ENCODE measurements at places on chromosomes 5 and 9.
A peak's percentile ranks its signal among the peaks of the same experiment; 100 is the strongest.

DNA sequence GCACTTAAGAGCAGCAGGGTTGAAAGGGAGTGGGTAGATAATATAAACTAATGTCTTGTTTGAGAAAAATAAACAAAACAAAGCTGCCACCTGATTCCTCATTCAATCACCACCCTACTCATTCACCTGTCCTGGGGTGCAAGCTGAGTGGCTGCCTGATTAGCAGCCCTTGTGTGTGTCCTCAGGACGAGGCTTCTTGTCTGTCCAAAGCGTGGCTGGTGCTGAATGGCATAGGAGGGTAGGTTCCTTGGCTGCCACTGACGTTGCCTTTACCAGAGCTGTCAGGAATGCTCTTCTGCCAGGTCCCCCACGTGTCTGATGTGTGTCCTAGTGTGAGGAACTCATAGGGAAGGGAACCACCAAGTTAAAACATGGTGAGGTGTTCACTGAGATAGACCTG lies 146.6 kb upstream of the SLC24A2 start:
- no peak for DNase-seq

GRCh38 chr5:17105744-17106418 lies 111.5 kb upstream of the BASP1 start:
- peak; percentile 50 for DNase-seq

DNA sequence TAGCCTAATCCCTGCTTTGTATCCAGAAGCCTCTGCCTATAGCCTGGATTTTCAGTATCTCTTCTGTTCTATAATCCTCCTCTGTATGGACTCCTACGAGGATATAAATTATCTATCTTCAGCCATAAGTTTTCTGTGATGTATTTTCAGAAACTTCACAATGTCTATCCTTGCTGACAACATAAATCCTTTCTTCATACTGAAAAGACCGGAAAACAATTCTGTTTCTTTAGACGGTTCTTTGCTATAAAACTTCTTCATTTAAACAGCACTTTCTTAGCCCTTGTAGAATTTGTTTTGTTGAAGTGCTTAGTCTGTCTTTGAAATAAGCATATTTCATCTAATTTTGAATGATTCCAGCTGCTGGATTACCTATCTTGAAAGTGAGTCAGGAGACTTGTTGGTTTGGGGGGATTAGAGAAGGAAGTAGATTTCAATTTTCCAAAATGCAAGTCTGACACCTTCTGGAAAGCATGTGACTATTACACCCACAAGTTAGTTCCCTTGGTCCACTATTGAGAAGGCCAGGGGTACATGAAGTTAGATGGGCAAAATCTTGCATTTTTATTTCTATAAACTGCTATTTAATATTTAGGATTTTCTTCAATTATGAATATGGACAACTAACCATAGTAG lies 96.3 kb upstream of the RANBP3L start:
- DNase-seq: peak; percentile 42

GRCh38 chr9:130143279-130143893 lies 28.8 kb upstream of the NCS1 start:
- no peak for DNase-seq

GRCh38 chr5:40834391-40834848 lies 602 bp downstream of the RPL37 start:
- DNase-seq: no peak

DNA sequence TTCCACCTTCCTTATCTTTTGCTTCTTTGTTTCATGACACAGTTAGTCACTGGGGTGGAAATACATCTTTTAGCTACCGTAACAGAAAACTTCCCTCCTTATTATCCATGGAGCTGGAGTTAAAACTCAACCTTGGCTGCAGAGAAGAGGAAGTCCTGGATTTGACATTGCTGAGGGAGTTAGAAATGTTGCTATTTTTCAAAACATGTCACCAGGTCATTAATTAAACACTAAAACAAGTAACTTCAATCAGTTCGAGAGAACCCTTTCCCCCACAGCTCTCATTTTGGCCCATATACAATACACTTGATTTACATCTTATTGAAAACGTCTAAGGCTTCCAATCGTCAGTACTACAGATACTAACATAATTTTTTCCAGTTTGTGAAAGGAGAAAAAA lies 237.9 kb upstream of the CD180 start:
- no peak for DNase-seq

DNA sequence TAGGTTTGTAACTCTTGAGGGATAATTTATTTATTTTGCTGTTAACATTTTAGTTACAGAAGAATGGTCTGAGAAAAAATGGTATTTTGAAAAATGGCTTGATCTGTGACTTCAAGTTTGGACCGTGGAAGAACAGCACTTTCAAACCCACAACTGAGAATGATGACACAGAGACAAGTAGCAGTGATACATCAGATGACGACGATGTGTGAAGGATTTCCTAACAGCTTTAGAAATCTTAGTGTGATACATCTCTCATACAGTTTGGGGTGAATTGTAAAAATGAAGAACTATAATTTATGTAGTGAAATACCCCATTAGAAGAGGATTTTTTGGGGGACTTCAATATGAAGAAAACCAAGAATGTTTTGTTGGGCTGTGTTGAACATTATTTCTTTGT lies 88.7 kb downstream of the GPBP1 start:
- DNase-seq: no peak

DNA sequence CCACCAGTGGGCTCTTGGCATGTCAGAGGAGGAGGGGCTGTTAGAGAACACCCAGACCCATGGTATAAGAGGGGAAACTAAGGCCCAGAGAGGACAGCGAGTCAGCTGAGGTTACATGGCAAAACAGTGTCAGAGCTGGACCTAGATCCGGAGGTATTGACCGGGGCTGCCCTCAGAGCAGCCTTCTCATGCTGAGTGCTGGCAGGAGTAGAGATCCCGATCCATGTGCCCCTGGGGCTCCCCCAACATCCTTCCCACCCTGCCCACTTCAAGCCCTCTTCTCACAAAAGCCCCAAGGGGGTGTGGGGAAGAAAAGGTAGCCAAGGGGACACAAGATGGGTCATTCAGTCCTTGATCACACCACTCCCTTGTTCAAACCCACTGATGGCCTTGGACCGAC lies 19.9 kb downstream of the CSF1R start:
- no peak for DNase-seq

- no peak for DNase-seq
Observed at GRCh38 chr5:14906628-14907027, 35.0 kb upstream of the ANKH start.

- no peak for DNase-seq
Observed at GRCh38 chr5:140481758-140482157, 65.7 kb upstream of the EIF4EBP3 start.

GRCh38 chr9:128689820-128690683 lies 1.0 kb downstream of the SET start:
- DNase-seq: peak; percentile 36

GRCh38 chr5:58136406-58136805 lies 323.5 kb downstream of the PLK2 start:
- no peak for DNase-seq

DNA sequence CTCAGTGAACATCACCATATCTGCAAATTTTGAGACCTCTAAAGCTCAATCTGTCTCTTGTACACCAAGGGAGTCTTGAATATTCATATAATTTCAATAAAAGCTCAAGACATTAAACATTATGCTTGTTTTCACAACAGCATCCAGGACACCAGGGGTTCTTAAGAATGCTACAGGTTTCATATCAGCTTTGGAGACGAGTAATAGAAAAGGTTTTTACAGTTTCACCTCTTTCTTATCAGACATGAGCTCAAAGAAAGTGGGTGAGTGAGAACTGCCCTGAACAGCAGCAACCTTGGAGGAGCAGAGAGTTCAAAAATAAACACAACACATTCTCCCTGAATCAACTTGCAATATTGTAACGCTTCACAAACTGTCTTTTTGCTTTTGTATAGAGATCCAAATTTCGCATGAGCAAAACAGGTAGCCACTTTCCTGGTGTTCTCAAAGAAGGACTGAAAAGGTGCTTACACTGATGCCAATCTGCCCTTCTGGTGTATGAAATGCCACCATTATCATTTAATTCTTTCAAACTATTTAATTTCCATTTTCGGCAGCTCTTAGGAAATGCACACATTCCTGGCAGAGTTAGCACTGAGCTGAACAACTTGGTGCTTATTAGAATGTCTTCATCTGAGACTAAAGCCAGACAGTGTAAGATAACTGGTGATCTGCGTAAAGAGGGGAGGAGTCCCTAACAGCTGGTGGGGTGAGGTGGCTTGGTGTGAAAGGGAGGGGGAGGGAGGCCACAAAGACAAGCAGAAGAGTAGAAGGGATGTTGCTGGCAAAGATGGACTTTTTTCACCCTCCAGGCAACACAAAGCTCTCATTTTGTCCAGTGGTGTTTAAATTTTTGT lies 535.3 kb downstream of the PDE4D start:
- DNase-seq: no peak

- DNase-seq: no peak
Observed at GRCh38 chr5:93724791-93725190, 16.6 kb downstream of the POU5F2 start.

- DNase-seq: no peak
Observed at GRCh38 chr9:29668732-29669131, 2095.5 kb upstream of the C9orf72 start.

- peak; percentile 80 for DNase-seq
Observed at GRCh38 chr9:37617832-37618231, 25.4 kb upstream of the TOMM5 start.

DNA sequence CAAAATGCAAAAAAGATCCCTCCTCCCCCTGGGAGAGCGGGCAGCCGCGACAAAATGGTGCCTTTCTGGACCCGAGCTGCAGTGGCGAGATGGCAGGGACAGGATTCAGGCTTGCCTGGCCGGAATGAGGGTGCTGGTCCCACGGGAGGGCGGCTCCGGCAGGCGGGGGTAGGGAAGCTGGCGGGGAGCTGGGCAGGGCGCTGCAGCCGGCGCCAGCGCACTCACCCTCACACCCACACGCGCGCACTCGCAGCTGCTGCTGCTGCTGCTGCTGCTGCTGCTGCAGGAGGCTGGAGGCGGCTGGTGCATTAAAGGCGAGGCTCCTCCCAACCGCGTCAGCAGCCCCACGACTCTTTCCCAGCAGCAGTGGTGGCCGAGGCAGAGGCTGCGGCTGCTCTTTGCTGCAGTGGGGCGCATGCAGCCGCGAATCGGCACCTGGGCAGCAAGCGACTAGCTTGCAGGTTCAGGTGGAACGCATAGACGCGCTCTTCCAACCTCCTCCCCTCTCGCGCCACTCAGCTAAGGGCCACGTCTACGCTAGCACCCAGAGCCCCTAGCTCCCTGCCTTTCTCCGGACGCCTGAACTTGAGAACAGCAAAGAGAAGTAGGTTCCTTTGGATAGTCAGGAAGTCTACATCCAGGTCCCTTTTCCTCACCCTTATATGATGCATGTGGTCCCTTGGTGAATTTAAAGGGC lies at the start of gene PPP2R2B:
PPP2R2B (minus strand) TSS at position 282 of the 697 bp plus-strand sequence.
- peak; percentile 55 for DNase-seq

DNA sequence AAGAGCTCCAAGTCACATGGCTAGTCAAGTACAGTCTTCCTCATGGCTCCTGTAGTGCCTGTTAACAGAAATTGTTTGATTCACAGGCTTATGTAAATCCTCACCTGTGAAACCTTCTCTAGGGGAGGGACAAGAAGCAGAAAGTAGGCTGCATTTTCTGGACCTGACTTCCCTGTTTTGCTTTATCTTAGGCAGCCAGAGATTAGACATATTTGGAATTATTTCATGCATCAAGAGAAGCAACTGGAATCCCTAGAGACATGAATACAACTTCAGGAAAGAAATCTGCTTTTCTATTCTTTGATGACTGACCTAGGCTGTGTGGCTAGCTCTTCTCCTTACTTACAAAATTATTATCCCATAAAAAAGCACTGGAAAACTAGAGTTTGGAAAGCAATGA lies 52.3 kb downstream of the CAST start:
- peak; percentile 9 for DNase-seq

DNA sequence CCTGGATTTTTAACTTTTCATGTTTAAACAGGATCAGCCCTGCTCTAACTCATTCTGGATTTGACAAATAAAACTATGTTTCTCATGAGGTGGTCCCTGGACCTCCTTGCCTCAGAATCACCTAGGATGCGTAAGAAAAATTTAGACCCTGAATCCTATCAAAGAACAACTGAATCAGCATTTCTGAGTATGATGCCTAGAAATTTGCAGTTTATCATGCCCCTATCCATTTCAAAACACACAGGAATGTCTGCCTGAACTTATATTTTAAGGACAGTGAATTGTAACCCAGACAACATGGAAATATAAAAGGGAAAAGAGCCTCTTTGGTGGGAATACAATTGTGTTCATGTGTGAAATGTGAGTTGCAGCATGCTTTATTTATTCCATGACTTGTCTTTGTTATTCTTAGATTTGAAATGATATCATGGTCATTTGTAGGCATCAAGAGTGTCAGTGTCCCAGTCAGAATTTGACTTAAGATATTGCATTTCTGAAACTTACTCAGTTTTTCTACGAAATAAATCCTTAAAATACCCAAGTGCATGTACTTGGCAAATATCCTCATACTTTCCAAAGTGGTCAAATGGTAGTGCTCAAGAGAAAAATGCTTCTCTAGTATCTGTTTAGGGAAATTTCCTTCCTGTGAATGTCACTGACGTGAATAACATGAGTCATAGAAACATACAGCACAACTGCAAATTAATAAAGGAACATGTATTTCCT lies 144.3 kb downstream of the GIN1 start:
- DNase-seq: peak; percentile 9

DNA sequence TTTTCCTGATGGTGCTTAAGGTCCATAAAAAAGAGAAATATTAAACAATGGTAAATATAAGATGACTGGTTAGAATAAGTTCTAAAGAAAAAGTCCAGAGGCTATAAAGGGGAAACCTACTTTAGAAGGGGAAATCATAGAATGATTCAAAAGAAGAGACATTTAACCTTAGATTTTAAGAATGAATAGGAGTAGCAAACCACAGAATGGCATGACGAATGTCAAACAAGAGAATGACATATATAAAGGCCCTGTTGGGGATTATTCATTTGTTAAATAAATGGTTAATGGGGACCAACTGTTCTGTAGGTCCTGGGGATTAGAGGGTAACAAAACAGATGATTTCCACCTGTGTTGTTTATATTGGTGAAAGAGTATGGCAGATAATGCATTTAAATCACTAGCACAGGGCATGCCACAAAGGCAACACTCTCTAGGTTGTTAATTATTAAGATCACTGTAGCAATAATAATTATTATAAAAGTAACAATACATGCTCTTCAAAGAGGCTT lies 495.2 kb upstream of the GRIA1 start:
- no peak for DNase-seq

DNA sequence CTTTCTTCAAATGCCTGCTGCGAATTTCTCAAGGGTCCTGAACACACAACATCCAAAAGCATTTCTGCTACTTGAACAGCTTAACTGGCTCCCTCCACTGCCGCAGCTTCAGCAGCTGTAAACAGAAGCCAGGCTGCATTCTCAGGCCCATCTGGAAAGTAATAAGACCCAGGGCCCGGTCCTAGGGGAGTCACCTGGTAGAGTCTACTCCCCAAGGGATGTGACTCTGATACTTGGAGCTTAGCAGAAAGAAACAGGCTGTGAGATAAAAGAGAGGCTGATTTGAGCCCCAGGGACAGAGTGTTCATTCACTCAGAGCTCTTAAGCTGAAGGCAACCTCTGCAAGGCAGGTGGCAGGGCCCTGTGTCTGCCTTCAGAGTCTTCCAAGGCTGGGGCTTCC lies 356.8 kb downstream of the SPOCK1 start:
- no peak for DNase-seq
